ENCODE measurements at places on chromosomes 2 and 18.

DNA sequence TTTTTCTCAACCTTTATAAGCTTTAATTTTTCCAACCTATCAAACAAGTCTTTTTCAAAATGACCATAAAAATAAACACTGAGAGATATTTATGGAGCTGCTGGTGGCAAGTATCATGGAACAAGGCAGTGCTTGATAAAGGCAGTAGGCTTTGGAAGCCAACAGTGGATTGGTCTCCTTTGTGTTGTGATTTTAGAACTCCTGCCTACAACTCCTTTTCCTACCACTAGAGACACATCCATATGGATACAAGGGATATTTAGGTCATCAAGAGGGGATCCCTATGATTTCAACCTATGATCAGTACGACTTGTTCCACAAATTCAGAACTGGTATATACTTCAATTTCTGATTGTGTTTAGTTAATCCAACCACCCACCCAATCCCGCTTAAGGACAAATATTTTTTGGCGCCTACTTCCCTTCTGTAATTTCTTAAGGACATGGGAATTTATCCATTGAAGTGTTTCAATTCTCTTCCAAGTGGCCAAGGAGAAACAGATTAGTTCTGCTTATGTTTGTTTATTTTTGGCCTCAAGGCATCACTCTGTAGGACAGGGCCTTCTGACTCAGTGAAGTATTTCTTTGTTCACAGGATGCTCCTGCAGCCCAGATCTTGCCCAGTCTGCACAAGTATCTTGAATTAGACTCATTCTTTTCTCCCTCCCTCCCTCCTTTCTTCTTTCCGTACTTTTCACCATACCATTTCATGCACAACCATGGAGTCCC is 2119.6 kb upstream of the PIK3C3 start:
- DNase-seq = no peak

GRCh38 chr2:55452879-55453278 is 33.2 kb upstream of the CCDC88A start:
- DNase-seq = no peak

GRCh38 chr2:238773472-238773871 is 74.4 kb upstream of the TWIST2 start:
- no peak for DNase-seq

DNA sequence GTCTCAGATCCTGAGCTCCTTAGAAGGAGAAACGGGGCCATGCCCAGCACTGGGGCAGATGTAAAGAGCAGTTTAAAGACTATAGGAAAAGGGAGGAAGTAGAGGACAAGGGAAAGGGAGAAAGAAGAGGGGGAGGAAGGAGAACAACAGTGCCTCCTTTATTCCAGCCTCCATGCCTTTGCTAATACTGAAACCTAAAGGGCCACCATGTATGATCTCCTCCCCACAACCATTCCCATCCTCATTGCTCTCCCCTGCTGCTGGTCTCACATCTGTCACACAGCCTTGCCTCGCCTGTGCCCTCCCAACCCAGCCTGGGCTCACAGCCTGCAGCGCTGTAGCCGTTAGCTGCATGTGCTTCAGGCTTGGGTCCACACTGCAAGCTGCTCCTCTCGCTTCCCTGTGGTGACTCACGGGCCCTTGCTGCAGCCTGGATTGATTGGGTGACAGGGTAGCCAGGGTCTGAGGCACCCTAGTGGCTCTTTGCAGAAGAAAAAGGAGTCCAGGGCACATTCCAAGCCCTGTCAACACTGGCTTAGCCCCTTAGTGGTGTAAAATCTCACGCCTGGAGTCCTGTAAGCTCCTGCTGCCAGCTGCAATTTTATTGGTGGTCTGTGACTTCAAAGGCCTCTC is 281.9 kb downstream of the SRBD1 start:
- DNase-seq = no peak

- DNase-seq = no peak
These were observed 33.1 kb upstream of the SNORC start for GRCh38 chr2:232836934-232837333.

GRCh38 chr18:57523171-57523956 is 63.1 kb downstream of the FECH start:
- DNase-seq = no peak

DNA sequence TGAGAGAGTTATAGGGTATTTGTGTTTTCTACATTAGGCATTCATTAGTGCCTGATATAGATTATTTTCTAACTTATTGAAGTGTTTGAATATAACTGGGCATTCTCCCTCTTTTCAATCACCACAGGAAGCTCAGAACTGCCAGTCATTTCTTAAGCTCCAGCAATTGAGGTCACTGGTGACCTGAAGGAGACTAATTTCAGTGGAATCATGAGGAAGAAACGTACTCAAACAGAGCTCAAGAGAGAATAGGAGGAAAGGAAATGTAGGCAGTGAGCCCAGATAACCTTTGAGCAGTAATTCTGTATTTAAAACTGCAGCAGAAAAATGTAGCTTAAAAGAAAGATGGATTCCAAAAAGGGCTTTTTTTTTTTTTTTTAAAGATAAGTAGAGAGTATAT is 1035.5 kb downstream of the SOCS6 start:
- no peak for DNase-seq

GRCh38 chr2:55013936-55014335 is 36.3 kb downstream of the RTN4 start:
- no peak for DNase-seq

- DNase-seq = no peak
These were observed 121.8 kb downstream of the MEMO1 start for GRCh38 chr2:31889044-31889443.

GRCh38 chr2:109135359-109136197 is 6.6 kb downstream of the SH3RF3 start:
- DNase-seq = no peak

- DNase-seq = no peak
These were observed 308.0 kb upstream of the STON1 start for GRCh38 chr2:48221846-48222516.

DNA sequence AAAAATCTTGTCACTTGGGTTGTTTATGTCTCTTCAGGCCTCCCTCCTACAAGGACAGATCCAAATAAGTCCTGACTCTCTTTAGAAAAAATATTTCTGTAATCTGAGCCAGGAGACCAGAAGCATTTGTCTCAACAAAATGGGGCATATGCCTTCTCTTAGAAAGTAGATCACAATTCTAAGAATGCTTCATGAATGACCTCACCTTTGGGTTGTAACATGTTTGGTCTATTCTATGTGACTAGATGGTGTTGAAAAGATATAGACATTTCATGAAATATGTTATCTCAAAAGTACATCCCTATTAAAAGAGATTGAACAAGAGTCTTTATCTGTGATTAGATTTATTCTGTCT is 159.0 kb upstream of the SETBP1 start:
- DNase-seq = no peak

- no peak for DNase-seq
These were observed 3.0 kb upstream of the DLX1 start for GRCh38 chr2:172082105-172082943.

Measured in GOT3 (cell line).